ENCODE measurements at places on chromosomes 4 and X.

DNA sequence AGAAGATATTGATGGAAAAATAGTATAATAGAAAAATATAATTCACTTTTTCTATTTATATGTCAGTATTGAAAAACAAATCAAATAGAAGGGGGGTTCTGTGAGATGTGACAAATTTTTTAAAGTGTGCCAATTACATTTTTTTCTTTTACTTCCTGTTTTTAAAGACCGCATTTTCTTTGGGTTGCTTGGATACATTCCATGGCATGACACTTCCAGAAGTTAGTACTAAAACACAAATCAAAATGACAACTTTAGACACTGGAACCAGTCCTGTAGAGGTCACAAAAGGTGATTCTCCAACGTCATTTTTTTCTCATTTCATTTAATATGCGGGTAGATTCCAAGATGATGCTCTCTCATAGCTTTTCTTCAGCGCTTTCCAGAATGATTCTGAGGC lies 116.2 kb upstream of the GNPDA2 start:
- DNase-seq, result no peak

DNA sequence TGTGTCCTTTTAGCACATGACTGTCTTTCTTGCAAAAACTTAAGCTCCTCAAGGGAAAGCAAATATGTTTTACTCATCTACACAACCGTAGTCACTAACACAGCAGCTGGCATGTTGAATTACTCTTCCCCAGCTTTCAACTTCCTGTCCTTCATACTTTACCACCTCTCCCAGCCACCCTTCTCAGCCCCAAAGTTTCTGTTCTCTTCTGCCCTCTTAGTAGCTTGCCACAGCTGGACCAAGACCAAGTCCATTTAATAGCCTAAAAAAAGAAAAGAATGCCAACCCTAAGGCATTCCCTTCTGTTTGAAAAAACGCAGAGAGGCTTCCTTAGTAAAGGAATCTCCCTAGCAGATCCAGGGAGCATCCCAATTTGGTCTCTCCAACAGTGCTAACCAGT lies 36.8 kb downstream of the SRPX2 start:
- no peak for DNase-seq

- DNase-seq, result peak; percentile 32
Observed at GRCh38 chrX:71253253-71254091, 468 bp downstream of the ZMYM3 start.

- no peak for DNase-seq
Observed at GRCh38 chr4:168522829-168523489, 26.1 kb downstream of the PALLD start.

DNA sequence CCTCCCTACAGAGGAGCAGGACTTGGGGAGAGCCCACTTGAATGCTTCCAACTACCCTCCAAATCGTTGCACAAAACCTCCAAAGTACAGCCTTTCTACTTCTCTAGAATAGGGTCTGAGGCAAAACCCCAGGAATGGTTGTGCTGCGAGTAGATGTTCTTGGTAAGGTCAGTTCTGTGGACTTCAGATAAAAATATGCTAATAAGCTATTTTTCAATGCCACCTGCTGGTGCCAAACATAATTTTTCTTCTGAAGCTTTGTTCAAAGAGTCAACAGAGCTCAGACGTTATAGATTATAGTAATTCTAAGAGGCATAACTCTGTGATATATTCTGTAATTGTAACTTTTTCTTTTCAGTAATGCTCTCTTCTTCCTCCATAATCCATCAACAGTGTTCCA lies 425.7 kb downstream of the GPAT3 start:
- DNase-seq, result no peak

DNA sequence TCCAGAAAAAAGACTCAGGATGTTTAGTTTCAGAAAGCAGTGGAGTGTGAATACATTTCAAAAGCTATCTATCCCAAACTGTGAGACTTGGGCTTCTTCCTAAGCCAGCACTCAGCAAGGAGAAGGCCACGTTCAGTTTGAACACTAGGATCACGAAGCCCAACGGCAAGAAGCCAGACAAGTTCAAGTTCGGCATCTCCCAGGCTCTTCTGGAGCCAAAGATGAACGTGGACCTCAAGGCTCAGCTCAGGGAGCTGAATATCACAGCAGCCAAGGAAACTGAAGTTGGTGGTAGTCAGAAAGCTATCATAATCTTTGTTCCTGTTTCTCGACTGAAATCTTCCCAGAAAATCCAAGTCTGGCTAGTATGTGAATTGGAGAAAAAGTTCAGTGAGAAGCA lies 7.6 kb downstream of the PLAC1 start:
- DNase-seq, result no peak

- DNase-seq, result no peak
Observed at GRCh38 chr4:159855731-159856130, 752.9 kb downstream of the RAPGEF2 start.

GRCh38 chrX:8927701-8928100 lies 106.2 kb downstream of the FAM9B start:
- no peak for DNase-seq

DNA sequence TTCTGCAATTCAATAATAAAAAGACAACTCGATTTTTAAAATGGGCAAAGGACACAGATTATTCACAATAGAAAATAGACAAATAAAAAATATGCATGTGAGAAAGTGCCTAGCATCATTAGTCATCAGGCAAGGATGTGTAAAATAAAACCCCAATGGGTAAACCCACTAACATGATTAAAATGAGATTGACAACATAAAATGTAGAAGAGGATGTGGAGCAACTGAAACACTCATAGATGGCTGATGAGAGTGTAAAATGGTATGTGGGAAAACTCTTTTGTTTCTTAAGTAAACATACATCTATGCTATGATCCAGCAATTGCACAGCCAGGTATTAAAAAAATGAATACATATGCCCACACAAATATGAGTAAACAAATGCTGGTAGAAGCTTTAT lies 177.6 kb downstream of the IQCM start:
- DNase-seq, result no peak

- DNase-seq, result no peak
Observed at GRCh38 chr4:38084877-38085711, 124.9 kb downstream of the PTTG2 start.

DNA sequence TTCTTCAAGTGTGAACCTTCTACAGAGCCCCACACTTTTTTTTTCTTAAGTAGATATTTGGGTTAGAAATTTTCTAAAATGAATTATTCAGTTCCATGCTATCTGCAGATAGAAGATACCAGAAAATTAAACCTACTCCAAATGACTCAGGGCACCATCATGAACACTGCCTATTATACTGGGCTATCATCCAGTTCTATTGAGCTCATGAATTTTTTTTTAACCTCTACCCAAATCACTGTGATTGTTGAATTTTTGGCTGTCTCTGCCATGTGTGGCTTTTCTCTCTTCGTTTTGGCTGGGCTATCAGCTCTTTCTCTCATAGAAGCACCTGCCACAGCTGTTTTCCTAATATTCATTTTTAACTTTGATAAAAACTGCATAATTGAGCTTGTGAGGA lies 31.0 kb upstream of the SLC34A2 start:
- DNase-seq, result no peak

DNA sequence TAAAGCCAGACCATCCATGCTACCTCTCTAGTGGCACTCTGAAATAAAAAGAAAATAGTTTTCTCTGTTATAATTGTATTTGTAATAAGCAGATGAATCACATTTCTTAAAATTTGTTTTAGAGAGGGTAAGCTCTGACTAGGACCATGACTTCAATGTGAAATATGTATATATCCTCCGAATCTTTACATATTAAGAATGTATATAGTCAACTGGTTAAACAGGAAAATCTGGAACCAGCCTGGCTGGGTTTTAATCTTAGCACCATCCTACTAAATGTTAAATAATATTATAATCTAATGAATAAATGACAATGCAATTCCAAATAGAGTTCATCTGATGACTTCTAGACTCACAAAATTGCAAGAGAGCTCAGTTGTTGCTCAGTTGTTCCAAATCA lies 1.5 kb downstream of the FGB start:
- no peak for DNase-seq

GRCh38 chr4:26912069-26912468 lies 51.4 kb downstream of the STIM2 start:
- no peak for DNase-seq

DNA sequence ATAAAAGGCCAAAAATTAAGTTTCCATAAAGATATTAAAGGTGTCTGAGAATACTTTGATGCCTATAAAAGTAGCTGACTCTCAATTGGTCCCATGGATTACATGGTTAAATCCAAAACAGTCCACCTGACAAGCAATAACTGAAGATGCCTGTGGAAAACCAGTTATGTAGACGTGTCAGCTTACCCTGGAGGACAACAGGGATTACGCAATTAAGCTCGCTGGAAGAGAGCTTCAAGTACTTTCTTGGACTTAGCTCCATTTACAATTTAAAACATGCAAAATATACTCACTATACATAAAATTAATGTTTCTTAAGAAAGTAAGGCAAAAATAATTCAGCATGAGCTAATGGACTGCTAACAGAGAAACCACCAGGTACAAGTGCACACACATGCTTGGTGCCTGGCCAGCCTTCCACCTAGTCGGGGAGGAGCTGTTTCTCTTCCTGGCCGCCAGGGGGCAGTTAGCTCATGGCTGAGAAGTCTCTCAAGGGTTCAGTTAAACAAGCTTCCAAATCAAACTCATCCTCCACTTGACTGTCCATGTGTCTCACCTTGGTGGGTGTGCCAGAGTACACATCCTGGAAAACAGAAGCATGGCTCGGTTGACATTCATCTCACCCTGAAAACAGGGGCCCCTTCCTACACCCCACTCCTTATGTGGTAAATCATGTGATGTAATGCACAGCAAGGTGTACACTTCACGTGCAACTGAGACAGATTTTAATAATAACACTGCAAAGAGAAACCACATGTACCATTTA lies 9.2 kb upstream of the FAM53A start:
- DNase-seq, result peak; percentile 54

- DNase-seq, result no peak
Observed at GRCh38 chrX:82676386-82676785, 831.7 kb upstream of the POU3F4 start.

DNA sequence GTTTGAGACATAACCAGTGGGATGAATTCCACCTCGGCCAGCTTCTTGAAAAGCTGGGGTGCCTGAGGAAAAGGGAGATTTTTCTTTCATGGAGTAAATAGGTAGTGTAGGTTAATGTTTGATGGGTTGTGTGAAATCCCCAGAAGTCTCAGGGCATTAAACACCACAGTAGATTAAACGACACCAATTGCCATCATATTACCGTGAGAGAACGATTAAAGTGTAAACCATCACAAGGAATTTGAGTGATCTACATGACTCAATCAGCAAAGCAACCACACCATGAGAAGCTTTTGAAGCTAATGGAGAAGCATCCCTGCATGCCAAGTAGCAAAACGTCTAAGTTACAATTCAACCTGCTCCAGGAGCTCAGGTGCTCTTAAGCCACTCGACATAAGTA lies 322.5 kb upstream of the GATB start:
- no peak for DNase-seq

DNA sequence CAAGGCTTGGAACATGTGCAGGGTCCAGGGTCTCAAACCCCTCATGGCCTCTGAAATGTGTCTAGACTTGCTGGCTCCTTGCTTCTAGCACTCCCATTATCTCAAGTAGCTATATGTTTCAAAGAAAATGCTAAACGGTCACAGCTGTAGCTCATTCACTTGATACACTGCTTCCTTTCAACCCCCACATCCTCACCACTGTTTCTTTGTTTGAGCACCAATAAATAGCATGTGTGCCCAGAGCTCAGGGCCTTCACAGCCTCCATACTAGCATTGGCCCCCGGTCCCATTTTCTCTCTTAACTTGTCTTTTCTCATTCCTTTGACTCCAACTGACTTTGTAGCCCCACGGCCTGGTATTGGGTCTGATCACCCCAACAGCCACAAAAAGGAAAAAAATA lies 801.8 kb downstream of the STIM2 start:
- no peak for DNase-seq

GRCh38 chrX:138858951-138859350 lies 147.4 kb upstream of the FGF13 start:
- no peak for DNase-seq

- no peak for DNase-seq
Observed at GRCh38 chr4:26330186-26330787, 9.5 kb downstream of the RBPJ start.

- no peak for DNase-seq
Observed at GRCh38 chr4:164261831-164262230, 492.1 kb upstream of the SMIM31 start.

DNA sequence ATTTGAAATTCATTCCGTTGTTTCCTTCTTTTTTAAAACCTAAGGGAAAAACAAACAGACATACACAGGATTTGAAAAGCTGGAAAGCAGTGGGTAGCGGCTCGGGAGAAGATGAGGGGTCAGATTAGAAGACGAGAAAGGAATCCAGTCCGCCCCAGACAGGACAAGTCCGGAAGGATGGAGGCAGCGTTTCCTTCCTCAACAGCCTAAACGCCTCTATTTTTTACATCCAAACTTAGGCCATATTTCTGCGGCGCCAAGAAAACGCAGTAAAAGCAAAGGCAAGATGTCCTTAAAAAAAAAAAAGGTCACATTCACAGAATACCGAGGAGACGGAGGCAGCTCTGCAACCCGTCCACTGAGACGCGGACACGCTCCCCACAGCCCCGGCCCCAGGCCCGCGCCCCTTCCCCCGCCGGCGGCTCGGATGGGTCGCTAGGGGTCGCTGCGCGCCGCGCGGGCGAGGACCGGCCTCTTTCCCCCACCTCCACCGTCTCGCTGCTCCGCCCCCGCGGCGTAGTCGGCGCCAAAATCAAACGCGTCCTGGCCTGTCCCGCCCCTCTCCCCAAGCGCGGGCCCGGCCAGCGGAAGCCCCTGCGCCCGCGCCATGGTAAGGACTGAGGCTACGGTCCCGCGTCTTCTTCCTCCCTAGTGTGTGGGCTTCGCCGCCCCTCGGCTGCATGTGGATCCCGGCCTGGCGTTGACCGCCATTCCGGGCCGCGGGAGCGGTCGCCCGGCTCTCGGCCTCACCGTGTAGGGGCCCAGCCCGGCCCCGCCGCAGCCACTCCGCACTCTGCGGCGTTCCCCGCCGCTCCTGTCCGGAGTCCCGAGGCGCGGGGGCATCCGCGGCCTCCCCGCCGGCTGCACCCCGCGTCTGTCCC lies at the start of gene MND1:
Gene MND1, plus strand, starts transcription at position 558 of the 881 bp plus-strand sequence. Its CDS starts 50 bp downstream, at position 608.
- peak; percentile 83 for DNase-seq

DNA sequence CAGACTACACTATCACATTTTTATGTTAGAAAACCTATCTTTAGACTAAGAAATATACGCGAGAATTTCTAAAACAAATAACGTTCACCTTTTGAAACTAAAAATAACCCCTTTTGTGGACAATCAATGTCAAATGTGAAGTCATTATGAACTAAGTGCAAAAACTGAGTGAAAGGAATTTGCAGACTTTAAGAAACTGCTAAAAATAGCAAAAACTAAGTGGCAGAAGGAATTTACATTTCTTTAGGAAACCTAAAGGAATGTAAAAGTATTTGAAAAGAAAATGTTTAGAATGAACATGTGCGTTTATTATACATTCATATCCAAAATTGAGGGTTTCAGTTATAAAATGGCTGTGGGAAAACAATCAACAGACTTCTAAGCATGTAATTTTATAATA lies 58.3 kb downstream of the VEGFC start:
- no peak for DNase-seq

DNA sequence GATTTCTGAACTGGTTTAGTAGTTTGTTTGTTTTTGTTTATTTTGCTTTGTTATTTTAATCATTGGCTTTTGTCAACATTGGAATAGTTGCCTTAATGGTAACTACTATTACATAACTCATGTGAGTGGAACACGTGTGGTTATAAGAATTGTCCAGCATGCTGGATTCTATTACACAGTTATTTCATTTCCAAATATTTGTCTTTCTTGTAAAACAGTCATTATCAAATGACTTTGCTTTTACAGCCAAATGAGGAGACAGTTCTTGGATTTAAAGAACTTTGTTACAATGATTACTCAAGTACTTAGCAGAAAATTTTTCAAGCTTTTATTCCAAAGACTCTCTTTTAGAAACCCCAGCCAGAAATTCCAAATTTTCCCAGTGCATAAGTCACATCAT lies 516.1 kb upstream of the MAGEB2 start:
- DNase-seq, result no peak

Measured in effector memory CD4-positive, alpha-beta T cell (primary cell).